ENCODE measurements at places on chromosomes 6 and 20.

DNA sequence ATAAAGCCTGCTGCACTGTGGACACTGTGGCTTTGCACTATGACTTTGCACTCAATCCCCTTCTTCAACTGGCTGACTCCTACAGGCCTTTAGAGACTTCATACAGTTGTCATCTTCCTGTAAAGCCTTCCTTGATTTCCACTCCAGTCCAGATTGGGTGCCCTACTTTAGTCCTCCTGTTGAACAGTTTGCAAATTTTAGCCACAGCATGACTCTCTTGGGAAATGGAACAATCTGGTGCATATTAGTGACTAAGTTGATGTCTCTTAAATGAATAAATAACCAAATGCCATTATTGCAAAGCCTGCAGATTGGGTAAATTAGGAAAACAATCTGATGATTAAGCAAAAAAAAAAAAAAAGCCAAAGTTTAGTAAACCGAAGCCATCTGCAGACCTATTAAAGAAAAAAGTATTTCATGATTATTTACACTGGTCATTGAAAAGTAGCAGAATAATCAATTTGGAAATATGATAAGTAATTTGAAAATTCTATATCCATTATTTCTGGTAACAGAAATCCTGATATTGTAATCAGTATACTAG lies 12.6 kb downstream of the PLCB4 start:
- DNase-seq = no peak

GRCh38 chr6:2807342-2808090 lies 34.1 kb downstream of the SERPINB1 start:
- no peak for DNase-seq

DNA sequence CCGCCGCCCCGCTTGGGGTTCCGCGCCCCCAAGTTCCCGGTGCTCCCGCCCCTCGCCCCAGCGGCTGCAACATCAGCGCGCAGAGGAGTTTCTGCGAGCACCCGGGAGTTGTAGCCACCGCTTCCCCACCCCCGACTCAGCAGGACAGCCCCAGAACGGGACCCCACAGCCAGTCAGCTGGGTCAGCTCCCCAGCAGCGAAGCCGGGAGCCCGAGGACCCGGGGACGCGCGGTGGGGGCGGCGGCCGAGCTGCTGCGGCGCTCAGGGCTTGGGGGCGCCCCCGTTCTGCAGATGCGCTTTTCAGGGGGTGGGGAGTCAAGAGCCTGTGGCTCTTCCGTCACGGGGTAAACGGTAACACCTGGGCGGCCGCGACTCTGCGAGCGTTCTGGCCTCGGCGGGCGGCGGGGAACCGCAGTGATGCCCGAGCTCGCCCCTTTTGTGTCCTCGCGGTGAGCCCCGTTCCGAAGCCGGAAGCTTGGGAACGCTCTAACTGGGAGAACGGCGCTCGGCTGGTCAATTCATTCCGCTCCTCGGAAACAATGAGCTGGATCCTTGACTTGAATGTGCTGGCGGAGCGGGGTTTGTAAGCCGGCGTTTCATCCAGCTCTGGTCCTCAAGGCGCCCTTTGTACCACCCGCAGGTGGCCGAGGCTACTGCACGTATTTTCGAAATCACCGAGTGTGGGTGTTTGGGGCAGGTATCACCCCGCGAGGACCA lies 774 bp downstream of the PLEKHG1 start:
- DNase-seq = peak; percentile 64

GRCh38 chr6:135890876-135891275 lies 39.4 kb downstream of the PDE7B start:
- no peak for DNase-seq

- no peak for DNase-seq
Observed at GRCh38 chr6:127475135-127475822, 16.1 kb upstream of the KIAA0408 start.

GRCh38 chr6:14665827-14666724 lies 548.5 kb downstream of the CD83 start:
- peak; percentile 27 for DNase-seq

GRCh38 chr6:90111387-90111786 lies 185.3 kb downstream of the BACH2 start:
- DNase-seq = no peak

DNA sequence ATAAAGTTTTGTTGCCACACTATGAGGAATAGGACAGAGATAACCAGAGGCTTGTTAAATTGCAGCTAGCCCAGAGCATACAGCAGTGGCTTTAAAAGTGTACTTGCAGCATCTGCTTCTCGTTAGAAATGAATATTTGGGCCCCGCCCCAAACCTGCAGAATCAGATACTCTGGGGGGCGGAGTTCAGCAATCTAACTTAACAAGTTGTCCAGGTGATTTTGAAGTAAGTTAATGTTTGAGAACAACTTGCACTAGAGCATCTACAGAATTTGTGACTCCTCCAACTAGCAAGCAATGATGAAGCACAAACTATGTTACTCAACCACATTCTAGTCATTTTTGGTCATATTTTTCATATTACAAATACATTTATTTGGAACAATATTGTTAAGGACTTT lies 10.6 kb upstream of the SUPT3H start:
- no peak for DNase-seq

DNA sequence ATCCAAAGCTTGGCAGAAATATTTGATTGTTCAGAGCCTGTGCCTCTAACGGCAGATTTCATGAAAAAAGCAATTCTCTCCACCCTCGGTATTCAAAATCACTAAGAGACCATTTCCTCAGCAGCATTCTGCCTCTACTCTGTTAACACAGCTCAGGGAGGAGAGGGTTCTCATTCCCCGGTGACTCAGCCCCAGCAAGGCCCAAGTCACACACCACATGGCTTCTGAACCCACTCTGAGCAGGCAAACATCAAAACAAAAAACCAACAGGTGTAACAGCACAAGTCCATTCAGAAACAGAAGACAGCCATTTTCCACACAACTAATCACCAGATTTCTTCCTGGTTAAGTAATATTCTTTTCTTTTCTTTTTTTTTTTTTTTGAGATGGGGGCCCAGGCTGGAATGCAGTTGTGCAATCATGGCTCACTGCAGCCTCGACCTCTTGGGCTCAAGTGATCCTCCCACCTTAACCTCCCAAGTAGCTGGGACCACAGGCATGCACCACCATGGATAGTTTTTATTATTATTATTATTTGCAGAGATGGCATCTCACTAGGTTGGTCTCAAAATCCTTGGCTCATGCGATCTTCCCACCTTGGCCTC lies 55.4 kb downstream of the GFOD1 start:
- DNase-seq = no peak

DNA sequence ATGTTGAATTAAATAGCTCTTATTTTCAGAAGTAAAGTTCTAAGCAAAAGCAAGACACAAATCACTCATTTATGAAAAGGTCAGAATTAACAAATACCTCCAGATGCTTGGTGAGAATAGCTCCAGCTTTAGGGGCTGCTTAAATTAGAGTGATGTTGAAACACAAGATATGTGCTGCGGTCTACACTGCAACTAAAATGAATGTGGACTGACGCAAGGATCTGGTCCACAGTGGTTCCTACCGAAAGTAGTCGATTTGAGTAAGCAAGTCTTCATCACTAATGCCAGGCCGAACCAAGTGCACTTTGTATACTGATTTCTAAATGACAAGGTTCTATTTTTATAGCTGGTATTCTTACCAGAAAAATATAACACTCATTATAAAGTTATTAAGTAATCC lies 96.3 kb downstream of the PRDM1 start:
- DNase-seq = no peak

- peak; percentile 95 for DNase-seq
Observed at GRCh38 chr20:35954200-35954906, at the start of gene SCAND1. SCAND1 (minus strand) TSS chr20:35954502; CDS start chr20:35954284, 218 bp downstream.

DNA sequence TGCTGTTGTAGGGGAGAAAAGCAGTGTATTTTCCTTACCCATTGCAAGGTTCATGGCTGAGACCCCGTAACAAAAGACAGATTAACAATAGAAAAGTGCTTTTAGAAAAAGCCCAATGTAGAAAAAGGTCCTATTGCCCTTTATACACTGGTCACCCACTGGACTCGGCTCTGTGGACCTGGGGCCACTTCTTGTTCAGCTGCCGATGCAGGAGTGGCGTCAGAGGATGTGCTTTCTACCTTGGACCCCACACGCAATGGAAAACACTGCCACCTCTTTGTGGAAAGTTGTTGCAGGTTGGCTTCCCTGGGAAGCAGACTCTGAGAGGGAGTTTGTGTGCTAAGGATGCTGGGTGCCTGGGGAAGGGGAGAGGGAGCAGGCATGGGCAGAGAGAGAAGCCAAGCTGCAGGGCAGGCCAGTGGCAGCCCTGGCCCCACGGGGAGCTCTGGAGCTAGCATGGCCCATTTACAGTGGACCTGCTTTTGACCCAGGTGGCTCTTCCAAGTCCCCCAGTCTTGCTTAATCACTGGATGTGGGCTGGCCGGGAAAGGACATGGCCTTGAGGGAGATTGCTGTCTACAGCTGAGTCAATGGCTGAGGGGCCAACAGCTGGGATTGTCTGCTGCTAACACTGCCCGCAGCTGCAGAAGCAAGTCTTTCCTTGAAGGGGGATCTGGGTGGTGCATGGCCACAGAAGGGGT lies 142.9 kb downstream of the CDC5L start:
- DNase-seq = no peak

DNA sequence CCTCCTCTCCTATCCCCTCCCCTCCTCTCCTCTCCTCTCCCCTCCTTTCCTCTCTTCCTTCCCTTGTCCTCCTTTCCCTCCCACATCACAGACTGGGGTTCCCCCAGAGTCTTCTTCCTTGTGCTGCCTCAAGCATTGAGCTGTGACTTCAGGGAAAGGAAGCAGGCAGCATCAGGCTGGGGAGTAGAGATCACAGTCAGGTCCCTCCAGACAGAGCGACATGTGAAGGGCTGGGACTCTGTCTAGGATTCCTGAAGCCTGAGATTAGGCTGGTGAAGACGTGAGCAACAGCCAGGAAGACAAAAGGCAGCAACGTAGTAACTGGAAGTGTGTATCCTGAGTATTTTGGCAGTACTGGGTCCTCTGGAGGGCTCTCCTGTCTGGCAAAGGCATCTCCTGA lies 265.4 kb upstream of the SUPT3H start:
- DNase-seq = no peak

- no peak for DNase-seq
Observed at GRCh38 chr6:84581494-84582259, 182.7 kb downstream of the TBX18 start.

- DNase-seq = no peak
Observed at GRCh38 chr6:36504982-36505381, 42.3 kb downstream of the STK38 start.
